ENCODE measurements at places on chromosomes 2 and 18. TPM values are rescaled to one million over a fixed set of nuclear protein-coding genes. Genes with fewer than 3 reads are reported as not detected.

Gene TFPI
- total RNA-seq = 15.7 TPM

Gene REG3A
- not detected for total RNA-seq

Gene POTEC
- not detected for total RNA-seq

Gene FLACC1
- 0.69 TPM for total RNA-seq

Gene VSNL1
- total RNA-seq = 8.9 TPM

Gene C1QL2
- not detected for total RNA-seq

Gene LYPD6B
- 74.5 TPM for total RNA-seq

Gene RPRM
- not detected for total RNA-seq

Gene DUSP2
- total RNA-seq = 39.3 TPM

Gene SIX3
- not detected for total RNA-seq

Measured in lower leg skin (tissue), 4 donors.